ENCODE measurements at places on chromosomes 6 and 20.
A peak's percentile ranks its signal among the peaks of the same experiment; 100 is the strongest.

- DNase-seq = no peak
Measured at GRCh38 chr20:21490105-21490504, 23.8 kb downstream of the NKX2-2 start.

DNA sequence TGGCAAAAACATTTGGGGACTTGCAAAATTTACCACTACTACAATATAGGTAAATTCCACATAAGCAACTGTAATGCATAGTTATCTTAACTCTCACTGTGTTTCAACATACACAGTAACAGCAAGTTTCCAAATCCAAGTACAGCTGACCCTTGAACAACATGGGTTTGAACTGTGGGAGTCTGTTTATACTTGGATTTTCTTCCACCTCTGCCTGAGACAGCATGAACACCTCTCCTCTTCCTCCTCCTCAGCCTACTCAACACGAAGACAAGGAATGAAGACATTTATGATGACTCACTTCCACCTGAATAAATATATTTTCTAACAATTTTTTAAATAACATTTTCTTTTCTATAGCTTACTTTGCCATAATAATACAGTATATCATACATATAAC lies 25.6 kb downstream of the MAN1A1 start:
- no peak for DNase-seq

- DNase-seq = no peak
Measured at GRCh38 chr20:40895182-40895581, 133.4 kb upstream of the TOP1 start.

GRCh38 chr20:60172346-60172984 lies 214.2 kb downstream of the CDH26 start:
- no peak for DNase-seq

- no peak for DNase-seq
Measured at GRCh38 chr20:396252-396618, 11.9 kb upstream of the RBCK1 start.

- no peak for DNase-seq
Measured at GRCh38 chr20:61922411-61922810, 143.3 kb downstream of the TAF4 start.

GRCh38 chr20:59817846-59818615 lies 115.4 kb downstream of the SYCP2 start:
- DNase-seq = no peak

GRCh38 chr20:61203320-61203719 lies 48.7 kb upstream of the CDH4 start:
- DNase-seq = no peak

DNA sequence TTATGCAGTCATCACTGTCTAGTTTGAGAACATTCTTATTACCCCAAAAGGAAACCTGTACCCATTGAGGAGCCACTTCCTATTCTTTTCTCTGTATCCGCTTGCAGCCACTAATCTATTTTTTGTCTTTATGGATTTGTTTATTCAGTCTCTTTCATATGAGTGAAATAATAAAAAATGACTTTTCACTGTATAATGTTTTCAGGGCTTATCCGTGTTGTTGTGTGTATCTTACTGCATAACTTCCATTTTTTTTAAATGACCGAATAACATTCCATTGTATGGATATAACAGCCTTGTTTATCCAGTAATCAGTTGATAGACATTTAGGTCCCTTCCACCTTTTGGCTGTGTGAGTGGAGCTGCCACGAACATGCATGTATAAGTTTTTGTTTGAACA lies 86.6 kb downstream of the ZFAND3 start:
- DNase-seq = no peak

GRCh38 chr6:142372348-142372747 lies 70.5 kb downstream of the ADGRG6 start:
- DNase-seq = no peak

DNA sequence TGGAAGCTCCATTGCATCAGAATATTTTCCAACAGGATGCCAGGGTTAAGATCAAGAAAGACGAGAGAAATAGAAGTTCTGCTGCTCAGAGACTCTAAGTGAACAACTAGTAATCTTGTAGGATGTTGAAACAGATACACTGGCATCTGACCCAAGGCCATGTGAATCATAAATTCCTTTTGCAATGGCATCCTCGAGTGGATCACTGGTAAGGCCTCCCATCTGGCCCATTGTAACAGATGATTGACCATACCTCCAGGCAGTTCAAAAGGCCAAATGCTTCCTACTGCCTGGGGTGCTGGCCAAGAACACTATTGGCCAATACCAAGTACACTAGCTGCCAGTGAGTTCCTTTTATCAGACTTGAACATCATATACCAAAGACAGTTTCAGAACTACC lies 9.9 kb upstream of the SLC17A3 start:
- DNase-seq = no peak

DNA sequence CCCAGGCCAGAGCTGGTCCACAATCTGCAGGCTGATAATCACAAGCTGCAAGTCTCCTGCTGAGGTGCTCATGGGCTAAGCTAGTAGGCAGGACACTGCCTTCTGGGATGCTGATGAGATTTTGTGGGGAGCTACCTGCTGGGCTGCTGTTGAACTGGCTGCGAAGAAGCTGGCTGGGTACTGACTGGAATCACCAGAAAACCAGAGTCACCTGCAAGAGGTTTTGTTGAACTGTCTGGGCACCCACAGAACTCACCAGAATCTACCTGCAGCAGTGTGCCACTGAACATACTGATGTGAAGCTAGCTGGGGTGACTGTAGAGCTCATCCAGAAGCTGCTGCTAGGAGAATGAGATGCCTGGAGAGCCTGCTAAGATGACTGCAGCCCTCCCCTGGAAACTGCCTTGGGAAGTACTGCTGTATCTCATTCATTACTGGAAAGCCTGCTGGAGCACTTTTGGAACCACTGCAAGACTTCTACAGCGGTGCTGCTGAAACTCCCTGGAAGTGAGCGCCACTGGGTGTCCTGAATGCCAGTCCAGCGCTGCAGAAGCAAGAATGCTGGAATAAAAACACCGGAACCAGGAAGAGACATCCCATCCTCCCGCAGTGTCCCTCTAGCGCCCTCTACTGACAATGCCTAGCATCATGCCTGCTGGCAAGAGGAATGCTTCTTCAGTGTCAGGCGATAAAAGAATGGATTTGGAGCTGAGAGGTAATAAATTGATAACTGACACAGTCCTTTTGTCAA lies 64.9 kb upstream of the ARHGAP18 start:
- peak; percentile 67 for DNase-seq

GRCh38 chr6:28811873-28812272 lies 111.9 kb downstream of the TRIM27 start:
- DNase-seq = no peak

DNA sequence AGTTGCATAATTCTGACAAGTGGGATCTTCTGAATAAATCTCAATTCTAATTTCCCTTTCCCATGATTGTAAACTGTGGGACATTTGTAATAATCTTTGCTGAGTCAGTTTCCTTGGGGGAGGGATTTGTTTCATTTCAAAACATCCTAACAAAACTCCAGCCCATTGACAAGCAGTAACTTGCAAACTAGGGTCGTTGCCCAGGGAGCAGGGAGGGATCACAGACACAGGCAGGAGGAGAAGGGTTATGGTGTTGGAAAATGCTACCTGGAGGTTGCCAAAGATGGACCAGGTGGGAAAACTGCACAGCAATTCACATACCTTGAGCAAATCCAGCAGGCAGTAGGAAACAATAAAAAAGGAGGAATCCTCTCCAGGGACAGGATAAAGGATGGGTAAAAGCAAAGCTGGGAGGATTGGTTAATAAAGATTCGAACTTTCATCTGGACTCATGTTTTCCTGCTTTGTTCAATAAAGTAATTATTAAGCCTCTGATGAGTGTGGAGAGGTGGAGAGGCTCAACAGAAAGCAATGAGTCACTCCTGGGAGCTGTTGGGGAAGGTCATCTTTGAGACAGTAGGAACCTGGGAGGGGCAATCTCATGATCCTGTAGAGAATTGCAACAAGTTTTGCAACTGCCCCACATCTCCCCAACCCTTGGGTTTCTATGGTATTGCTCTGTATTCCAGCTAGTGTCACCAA lies 87.3 kb upstream of the AKIRIN2 start:
- DNase-seq = no peak

GRCh38 chr20:10798811-10799210 lies 125.0 kb upstream of the JAG1 start:
- no peak for DNase-seq

GRCh38 chr6:94362061-94362864 lies 942.9 kb upstream of the EPHA7 start:
- no peak for DNase-seq

DNA sequence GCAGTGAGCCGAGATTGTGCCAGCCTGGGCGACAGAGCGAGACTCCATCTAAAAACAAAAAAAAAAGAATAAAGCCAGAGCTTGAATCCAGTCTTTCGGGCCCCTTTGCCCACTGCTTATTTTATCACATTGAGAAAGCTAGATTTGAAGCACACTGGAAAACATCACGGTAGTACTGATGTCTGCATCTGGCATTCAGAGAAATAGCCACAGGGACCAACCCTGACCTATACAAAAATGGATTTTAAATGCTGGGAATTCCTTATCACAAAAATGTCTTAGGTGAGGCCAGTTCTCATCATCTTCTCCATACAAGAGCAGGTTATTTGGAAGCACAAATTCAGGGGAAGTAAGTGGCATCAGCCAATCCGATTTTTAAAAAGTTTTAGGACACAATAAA lies 49.5 kb downstream of the SLC35D3 start:
- DNase-seq = no peak

DNA sequence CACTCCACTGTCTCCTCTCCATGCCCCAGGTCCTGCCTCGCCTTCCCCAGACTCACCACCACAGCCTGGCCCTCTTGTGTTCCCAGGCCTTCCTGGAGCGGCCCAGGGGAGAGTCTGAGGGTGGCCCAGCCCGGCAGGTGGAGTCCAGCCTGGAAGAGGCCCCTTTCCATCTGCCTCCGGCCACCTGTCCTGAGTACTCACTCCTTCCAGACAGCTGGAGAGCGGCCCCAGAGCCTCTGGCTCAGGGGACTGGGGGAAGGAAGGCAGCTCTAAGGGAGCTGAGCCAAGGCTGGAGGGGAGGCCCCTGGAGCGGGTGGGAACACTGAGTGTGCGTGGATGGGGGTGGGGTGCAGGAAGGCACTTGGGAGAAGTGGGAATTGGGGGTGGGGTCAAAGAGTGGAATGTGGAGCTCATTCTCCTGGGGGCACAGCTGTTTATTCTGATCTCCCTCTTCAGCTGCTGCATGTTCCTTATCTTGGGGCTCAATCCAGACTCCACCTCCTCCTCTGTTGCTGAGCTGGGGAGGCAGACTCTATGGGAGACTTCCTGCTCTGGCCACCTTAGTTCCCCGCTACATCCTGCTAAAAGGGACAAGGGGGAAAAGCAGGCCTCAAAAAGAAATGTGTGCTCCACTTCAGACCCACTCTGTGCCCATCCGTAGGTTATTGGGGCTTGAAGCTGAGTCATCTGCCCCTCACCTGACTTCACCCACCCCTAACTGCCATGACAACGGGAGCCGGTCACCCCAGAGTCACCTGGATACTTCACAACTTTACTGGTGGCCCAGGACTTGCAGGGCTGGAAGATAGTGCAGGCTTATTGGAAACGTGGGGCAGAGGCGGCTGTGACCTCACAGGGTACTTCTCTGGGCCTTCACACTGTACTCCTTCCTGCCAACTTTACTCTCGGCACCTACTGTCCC lies 19.5 kb upstream of the TAF8 start:
- no peak for DNase-seq

- DNase-seq = peak; percentile 36
Measured at GRCh38 chr20:48826883-48827771, 672 bp downstream of the PREX1 start.

- no peak for DNase-seq
Measured at GRCh38 chr6:20724443-20725190, 190.4 kb downstream of the CDKAL1 start.

- DNase-seq = no peak
Measured at GRCh38 chr6:37731888-37732287, 34.2 kb upstream of the MDGA1 start.

DNA sequence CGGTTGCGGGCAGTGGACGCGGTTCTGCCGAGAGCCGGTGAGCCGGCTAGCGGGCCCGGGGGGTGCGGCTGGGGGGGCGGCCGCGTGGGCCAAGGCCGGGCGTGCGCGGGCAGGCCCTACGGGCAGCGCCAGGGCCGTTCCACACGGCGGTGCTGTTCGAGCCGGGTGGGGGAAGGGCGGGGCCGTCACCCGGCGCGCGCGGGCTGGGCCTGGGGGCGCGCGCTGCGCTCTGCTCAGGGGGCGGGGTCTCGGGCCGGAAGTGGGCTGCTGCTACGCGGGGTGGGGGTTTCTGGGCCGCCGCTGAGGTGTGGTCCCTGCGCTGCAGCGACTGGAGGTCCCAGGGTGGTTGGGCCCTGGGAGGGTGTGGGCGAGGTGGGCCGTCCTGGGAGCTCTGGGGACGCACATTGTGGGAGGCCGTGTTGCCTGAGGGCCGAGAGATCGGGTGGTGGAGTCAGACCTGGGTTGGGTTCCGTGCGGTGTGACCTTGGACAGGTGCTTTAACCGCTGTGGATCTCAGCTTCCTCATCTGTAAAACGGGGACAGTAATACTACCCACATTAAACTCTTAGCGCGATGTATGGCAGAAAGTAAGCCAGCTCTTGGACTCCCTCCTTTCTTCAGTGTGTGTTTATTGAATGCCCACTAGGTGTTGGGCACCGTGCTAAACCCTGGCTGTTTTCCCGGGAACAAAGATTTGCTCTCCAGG lies 391 bp downstream of the MAPRE1 start:
- no peak for DNase-seq

DNA sequence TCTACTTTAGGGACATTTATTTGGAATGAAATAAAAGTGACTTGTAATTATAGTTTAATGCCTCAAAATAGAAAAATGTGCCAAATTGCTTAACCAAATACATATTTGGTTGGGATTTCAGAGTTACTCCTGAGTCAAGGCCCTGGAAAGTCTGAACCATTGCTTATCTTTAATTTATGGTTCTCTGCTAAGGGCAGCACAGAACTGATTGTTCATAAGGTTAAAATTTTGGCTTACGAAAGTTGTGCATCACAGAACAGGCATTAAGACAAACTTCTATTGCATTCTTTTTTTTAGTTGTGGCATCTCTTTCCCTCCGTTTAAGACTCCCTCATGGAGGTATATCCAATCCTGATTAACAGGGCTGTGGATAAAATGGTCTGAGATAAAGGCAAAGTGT lies 92.2 kb upstream of the TENT5A start:
- no peak for DNase-seq

DNA sequence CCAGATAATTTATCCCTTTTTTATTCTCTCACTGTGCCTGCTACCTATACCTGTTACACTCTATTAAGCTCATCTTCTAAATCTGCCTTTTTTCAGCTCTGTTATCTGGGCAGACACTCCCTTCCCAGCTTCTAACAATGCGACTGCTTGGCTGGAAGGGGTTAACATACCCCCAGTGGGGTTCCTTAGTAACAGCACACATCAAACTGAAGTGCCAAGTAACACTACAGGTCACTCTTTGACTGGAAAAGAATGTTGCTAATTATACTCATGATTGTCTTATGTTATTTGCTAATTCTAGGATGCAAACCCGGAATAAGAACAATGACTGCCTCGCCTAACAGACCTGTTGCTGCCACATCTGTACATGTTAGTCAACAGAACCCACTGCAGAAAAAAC lies 203.5 kb downstream of the EPM2A start:
- DNase-seq = no peak

Data from occipital lobe (tissue), 3 donors.